T follicular helper cell (primary cell): ENCODE measurements at places on chromosomes 5 and 9.

- no peak for DNase-seq
Observed at GRCh38 chr5:54523534-54523933, 6.0 kb downstream of the SNX18 start.

DNA sequence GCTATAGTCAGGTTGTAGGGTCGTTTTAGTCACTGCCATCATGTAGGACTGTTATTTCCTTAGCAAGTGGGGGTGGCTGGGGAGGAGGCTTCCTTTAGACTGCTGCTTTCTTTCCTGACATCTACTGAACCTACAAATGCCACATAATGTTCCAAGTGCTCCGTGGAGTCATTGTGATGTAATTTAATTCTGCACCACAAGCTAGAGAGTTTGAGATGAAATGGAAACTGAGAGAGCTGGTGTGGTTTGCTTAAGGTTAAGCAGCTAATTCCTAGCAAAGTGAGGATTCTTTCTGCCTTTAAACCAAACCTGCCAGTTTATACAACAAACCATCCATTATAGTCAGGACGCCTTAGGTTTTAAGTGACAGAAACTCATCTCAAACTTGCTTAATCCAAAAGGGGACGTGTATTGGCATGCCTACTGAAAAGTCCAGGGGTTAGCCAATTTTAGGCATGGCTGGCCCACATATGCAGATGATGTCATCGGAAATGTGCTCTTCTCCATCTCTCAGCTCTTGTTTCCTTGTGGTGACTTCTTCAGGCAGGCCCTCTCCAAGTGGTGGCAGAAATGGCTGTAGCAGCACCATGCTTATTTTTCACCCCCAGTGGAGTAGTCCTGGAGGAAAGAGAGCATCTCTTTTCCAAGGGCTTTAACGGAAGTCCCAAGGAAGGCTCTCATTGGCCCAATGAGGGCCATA is 30.5 kb downstream of the ZNF618 start:
- no peak for DNase-seq

- DNase-seq = no peak
Observed at GRCh38 chr9:77901018-77901417, 130.6 kb downstream of the GNAQ start.

GRCh38 chr5:137714946-137715345 is 20.9 kb downstream of the KLHL3 start:
- DNase-seq = no peak

DNA sequence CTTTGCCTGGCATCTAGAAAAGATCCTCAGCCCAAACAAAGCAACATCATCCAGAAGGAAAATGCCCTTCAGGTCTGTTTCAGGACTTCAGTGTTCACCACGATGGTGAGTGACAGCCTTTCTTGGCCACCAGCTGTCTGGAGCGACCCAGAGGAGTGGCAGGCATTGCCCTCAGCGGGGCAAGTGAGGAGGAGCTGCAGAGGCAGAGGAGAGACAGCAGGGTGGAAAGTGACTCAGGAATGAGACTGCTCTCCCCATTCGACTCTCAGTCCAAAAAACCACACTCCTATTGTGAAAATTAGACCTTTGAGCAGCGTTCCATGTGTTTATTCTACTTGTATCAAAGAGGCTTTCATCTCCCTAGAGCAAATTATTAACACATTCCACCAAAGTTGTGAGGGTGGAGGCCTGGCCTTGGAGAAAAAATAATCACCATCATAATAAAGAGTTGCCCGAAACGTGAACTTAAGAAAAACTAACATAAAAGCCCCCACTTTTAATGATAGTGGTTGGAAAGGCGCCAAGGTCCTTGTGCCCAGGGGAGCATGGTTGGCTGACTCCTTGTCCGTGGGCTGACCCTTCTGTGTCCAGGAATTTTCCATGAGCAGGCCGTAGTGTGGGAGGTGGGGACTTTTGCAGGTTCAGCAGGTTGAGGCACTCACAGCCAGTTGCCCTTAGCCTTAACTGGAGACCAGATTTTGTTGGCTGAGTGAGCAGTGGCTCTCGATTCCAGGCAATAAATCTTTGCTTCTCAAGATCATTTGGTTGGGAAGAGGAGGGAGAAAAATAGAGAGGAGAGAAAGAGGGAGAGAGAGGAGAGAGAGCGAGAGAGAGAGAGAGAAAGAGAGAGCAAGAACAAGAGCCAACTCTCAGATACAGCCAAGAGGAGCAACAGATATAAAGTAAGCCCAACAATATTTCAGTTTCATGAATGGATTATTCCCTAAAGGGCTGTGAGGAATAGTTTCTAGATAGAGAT is 125.9 kb upstream of the ANKRD55 start:
- DNase-seq = no peak

DNA sequence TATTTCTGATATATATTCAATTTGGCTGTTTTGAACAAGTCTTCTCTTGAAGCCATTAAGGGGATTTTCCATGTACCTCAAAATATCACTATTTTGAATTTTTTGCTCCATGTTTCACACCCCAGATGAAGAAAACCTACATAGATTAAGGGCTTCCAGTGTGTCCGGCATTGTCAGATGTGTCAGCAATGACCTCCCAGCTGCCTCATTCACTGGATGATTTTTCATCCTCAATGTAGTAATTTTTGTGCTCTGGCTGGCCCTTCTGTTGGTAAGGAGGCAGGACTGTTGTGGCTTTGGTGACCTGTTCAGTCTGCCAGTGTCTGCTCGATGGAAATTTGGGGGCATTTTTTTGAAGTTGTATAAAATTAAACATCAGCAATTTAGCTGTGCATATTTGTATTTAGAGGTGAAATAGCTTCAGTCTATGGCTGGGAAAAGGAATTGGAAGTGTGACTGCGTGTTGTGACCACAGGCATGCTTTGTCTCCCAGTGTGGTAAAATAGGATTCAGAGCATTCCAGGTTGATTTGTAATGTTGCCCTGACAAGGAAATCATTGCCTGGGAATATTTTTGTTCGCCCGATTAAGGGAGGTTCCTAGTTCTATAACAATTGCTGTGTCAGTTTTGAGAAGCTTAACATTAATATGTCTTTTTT is 312.4 kb downstream of the ARHGEF28 start:
- DNase-seq = no peak

DNA sequence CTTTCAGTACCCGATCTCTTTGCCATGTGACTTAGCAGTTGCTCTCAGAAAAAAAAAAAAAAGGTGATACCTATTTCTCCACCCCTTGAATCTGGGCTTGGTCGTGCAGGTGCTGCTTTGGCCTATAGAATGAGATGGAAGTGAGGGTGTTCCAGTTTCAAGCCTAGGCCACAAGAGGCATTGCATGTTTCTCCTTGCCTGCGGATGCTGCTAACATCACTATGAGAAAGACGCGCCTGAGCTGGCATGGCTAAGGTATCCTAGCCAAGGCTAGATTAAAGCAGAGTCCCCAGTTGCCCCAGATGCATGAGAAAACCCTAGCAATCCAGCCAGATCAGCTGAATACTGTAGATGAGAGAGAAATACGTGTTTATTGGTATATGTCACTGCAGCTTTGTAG is 14.7 kb upstream of the CSF1R start:
- no peak for DNase-seq

DNA sequence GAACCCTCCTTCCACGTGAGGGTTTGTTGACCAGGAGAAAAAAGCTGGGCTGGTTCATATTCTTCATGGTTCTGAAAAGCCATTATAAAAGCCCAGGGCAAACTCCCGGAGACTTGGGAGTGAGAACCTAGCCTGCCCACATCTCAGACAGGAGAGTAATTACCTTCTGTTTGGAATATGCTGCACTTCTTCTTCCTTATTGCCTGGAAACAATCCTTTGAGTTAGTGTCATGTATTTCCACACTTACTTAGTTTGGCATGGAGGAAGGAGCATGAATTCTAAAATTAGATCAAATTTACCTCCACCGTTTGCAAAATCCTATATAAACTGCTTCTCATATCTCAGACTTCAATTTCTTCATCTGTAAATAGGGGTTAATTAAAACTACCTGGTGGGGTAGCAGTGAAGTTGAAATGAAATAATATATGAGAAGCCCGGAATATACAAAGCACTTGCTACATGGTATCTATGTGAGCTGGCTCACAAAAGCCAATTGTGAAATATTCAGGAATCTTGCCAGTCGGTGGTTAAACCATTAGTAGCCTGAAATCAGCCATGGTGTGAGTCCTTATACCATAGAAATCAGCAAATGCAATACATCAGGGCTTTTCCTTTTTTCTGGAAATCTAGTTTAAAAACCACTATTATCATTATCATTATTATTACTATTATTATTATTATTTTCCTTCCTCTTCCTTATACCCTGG is 140.0 kb upstream of the RAD23B start:
- no peak for DNase-seq

- no peak for DNase-seq
Observed at GRCh38 chr5:72486371-72486770, 20.8 kb downstream of the ZNF366 start.

DNA sequence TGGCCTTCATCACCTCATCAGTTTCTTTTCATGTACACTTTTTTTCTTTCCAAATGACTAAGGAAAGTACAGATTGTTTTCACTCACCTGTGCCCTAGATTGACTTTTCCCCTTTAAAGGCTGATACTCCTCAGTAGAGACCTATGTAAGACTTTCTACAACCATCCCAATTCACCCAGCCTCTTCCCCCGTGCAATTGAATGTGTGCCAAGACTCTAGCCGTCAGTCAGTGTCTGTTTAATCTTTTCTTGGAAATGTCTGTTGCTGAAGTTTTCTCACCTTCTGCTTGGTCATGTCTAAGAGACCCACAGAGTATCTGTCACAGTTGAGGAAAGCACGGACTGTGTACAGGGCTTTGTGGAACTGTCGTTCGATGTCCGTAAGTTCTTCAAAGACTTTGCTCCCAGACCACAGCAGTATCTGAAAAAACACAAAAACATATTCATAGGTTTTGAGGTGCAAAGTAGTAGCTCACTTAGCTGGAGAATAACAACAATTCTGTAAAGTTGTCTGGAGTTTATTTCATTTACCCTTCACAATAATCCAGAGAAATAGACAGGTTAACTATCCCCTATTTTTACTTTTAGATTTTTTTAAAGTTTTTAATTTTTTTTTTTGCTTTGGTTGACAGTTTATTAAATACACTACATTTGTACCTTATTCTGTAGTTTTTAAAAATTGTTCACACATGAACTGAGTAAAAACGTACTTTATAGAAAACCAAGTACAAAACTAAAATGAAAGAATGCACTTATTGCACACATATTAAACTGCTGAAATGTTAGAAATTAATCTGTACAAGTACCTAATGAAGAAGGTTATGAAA is 13.6 kb downstream of the PDE6A start:
- DNase-seq = no peak

DNA sequence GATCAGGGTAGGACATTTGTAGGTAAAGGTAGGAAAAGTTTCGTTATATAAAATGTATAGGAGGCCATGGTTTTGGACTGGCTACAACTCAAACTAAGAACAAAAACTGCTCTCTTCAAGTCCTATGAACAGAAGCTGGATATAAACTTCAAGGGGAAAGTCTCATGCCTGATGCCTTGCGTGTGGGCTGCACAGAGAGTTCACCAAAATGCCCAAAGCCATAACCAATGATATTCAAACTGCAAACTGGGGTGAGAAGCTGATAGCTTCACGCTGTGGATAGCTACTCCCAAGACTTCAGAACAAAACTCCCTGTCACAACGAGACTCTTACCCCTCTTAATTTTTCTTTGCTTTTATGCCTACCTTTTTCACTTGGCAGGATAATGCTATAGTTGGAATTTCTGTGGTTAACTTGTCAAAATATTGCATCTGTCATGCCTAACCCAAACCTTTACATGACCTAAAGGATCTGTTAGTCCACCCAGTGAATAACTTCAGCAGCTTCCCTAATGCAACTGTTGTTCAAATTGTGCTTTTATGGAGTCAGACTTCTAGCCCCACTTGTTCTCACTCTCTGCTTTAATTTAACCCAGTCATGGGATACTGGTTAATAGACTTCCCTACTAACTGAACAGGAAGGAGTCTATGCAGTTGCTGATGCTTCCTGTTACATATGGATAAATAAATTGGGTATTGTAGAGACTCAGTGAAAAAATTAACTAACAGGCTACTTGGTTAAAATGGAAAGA is 71.9 kb downstream of the SFXN1 start:
- DNase-seq = no peak

DNA sequence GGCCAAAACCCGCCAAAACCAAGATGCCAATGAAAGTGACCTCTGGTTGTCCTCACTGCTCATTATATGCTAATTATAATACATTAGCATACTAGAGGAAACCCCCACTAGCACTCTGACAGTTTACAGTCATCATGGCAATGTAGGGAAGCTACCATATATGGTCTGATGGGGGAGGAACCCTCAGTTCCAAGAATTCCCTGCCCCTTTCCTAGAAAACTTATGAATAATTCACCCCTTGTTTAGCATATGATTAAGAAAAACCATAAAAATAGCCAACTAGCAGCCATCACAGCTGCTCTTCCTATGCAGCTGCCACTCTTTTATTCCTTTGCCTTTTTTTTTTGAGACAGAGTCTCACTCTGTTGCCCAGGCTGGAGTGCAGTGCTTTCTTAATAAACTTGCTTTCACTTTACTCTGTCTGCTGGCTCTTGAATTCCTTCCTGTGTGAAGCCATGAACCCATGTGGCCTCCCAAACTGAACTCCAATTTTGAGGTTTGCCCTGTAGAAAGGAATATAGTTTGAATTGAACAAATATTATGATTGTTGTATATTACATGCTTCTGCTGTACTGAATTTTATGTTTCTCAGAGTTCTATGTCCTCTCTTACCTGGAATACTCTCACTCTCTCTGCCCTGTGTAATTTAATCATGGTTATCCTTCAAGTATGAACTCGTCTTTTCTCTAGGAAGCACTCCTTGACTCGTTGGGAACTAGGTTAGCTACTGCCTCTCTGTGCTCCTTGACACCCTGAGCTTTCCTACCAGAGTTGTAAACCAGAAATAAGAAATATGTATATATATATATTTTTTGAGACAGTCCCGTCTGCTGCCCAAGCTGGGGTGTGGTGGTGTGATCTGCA is 59.8 kb downstream of the KIAA1958 start:
- no peak for DNase-seq

DNA sequence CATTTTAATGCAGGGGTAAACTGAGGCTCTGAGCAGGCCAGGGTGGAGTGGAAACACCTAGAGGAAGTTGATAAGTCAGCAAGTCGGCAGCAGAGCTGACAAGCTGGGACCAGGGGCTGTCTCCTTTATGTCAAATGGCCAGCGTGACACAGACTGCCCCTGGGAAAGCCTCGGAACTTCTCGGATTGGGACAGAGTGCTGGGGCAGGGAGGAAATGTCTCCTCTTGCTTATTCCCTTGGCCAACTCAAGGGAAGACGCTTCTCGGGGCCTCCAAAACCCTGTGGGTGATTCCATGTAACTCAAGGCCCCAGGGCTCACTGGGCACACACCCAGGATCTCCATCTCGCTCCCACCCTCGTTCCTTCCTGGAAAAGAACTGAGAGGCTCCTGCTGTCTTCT is 25.4 kb upstream of the ANXA6 start:
- no peak for DNase-seq

- DNase-seq = no peak
Observed at GRCh38 chr5:1549475-1550030, 25.8 kb upstream of the LPCAT1 start.
